HuH-7 (cell line): ENCODE measurements at places on chromosomes 2 and 18.
A peak's percentile ranks its signal among the peaks of the same experiment; 100 is the strongest.

- DNase-seq, result no peak
These were observed 97.9 kb downstream of the PIEZO2 start for GRCh38 chr18:11051462-11051861.

DNA sequence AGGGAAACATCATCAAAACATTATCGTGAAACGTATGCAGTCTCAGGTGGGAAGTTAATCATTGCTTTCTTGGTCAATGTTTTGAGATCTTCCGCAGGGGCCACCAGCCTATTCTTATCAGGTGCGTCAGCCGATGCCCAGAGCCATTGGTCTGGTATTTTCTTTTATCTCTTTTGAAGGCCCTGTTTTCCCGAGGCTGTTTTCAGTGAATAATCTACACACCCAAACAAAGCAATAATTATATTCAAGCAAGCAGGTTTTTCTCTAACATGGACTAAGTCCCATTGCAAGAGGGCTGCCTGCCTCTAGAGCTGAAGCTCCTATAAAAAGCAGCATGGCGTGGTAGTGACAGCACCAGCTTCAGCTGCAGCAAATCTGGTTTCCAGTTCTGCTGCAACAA, 430.0 kb upstream of the ID2 start:
- DNase-seq, result no peak

DNA sequence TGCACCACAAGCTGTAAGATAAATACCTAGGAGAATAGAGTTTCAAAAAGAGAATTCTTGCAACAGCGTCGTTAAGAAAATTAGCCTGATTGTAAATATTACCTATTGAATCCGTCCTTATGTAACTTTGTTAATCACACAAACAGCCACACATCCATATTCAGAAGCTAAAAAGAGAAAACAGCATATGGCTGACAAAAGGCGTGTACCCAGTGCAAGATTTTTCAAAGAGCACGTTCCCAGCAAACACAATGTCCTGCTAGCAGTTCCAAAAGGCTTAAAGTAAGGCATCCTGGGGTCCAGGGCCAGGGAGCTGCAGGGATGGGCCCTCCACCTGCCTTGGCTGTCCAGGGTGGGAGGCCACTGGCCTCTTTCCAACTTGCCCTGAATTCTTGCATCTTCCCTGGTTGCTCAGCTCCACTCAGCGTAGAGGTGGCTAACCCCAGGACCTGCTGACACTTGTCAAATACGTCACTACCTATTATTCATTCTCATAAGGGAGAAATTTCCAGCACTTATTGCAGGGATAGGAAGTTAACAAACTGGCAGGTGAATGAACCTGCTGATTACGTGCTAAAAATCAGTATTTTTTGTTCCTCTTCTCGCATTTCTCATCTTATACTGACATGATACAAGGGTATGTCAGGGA, 102.1 kb upstream of the NEDD4L start:
- no peak for DNase-seq

DNA sequence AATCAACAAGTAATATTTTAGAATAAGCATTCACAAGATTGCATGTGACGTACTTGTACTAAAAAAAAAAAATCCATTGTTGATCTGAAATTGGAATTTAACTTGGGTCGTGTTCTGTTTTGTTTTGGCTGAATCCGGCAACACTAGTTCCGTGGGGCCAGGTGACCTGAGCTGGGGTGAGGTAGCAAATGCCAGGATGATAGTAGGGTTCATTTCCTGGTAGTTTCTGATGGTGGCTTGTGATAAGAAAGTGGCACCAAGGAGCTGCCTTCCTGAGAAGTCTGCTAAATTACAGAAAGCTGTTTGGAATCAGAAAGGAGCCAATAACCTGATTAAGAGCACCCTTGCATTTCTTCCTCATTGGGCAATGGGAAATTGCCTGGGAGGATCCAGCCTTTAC, 126.4 kb upstream of the DLX2 start:
- no peak for DNase-seq

DNA sequence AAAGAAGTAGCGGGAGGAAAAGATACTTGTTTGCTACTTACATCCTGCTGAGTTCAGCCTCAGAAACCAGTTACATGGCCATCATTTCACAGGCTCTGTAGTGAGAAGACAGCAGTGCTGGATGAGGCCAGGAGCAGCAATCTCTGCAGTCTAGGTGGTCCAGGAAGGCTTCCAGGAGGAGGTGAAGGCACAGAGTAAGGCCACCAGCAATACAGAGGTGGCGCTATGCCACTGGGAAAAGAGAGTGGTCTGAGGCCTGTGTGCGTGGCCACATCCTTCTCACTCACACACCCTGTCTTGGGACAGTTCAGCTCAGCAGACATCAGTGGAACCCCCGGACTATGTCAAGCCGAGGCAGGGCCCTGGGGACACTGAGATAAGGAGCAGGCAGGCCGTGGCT, 162.7 kb downstream of the KLHL29 start:
- DNase-seq, result no peak

DNA sequence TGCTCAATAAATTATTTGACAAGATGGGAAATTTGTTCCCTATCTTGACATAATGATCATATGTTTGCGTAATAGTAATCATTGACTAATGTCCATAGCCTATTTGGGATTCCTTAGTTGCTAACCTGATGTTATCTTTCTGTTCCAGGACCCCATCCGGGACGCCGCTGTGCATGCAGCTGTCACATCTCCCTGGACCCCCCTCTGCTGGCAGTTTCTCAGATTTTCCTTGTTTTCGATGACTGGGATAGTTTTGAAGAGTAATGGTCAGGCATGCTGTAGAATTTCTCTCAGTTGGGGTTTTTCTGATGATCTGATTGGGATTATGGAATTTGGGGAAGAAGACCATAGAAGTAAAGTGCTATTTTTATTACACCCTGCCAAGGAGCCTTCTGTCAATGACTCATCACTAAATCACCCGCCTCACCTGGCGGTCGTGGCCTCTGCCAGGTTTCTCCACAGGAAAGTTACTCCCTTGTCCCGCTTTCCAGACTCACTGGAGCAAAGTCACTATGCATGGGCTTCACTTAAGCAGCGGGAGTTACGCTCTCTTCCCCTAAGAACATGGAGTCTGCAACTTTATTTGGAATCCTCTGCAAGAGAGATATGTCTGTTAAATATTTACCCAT, 19.9 kb upstream of the TMEM18 start:
- DNase-seq, result no peak

GRCh38 chr18:59428018-59428417, 69.0 kb upstream of the LMAN1 start:
- DNase-seq, result no peak

DNA sequence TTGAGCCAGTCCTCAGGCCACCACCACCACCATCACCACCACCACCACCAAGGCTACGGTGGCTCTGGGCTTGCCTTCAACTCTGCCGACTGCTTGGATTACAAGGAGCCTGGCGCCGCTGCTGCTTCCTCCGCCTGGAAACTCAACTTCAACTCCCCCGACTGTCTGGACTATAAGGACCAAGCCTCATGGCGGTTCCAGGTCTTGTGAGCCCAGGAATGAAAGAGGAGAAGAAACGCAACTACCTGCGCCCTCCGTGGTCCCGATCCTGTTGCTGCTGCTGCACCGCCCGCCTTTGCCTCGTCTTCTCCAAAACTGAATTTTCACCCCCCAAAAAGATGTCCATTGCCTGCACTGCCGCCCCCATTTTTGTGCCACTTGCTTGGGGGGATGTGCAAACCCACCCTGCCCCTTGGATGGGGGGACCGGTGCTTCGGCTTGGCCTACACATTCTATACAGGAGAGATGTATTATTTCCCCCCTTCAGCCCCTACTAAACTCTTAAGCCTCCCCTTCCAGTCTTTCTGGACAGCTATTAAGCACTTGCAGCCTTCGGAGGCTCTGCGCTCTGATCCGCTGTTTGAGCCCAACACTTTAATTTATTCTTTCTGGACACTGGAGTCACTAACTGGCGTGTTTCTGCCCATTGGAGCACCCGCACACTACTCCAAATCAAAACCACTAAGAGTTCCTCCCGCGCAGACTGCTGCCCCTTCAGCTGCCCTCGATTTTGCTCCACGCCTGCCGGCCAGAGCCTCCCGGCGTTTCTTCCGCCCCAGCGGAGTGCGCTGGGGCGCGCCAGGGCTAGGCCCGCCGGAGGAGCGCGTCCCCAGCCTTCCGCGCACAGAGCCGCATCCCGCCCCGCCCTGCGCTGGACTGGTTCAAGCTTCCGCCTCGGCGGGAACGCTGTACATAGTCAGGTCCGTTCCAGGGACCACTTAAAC, 5.7 kb downstream of the OTX1 start:
- DNase-seq, result no peak

DNA sequence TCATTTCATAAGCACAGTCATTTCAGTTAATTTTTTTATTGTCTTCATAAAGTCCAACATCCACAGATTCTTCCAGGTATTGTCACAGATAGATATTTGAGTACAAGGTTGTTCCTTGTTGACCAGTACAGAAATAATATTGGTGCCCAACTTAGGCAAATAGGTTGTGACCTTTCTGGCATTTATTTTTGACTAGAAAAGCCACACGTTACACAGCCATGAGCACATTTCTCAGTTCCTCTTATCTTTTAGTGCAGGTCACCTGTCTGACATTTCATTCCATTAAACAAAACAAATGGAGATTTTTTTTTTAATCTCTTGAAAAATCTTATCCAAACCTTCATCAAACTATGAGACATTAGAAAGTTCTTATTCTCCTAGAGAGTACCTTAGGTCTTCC, 428.8 kb downstream of the ZNF521 start:
- DNase-seq, result no peak

DNA sequence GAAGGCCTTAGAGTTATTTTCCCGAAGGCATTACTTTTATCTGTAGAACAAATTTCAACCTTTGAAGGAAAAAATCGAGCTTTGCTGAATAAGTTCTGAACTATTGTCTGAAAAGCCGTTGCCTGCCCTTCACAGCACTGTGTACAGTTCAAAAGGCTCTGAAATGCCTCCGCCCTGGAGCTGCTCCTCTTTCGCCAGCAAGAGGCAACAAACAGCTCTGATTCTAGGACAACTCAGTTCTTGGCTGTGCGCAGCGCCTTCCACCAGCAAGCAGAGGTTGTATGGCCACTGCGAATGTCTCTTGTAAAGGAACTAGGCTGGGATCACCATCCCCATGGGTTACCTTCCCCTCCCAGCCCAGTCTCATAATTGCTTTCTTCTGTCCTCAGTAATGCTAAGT, 308.5 kb downstream of the GBX2 start:
- no peak for DNase-seq

- DNase-seq, result no peak
These were observed 124.2 kb upstream of the SIX3 start for GRCh38 chr2:44817256-44817655.

DNA sequence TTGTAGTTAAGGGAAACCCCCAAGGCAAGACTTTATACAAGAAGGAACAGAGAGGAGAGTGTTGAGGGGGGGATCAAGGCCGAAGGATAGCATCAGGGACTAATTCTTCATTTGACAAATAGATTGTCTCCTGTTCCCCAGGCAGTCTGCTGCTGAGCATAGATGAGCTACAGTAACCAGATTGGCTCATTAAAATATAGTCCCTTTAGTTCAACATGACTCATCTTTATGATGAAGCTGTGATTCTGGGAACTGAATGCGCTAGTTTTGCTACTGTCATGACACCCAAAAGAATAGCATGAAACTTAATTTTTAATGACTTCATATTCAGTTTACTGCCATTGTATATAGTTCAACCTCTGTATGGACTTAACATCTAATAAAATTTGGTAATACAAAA, 35.5 kb downstream of the TMEFF2 start:
- DNase-seq, result no peak

- DNase-seq, result peak; percentile 52
These were observed 191.0 kb downstream of the NEDD4L start for GRCh38 chr18:58235001-58235436.

GRCh38 chr18:75211953-75212750, 1.6 kb downstream of the TSHZ1 start:
- peak; percentile 22 for DNase-seq

DNA sequence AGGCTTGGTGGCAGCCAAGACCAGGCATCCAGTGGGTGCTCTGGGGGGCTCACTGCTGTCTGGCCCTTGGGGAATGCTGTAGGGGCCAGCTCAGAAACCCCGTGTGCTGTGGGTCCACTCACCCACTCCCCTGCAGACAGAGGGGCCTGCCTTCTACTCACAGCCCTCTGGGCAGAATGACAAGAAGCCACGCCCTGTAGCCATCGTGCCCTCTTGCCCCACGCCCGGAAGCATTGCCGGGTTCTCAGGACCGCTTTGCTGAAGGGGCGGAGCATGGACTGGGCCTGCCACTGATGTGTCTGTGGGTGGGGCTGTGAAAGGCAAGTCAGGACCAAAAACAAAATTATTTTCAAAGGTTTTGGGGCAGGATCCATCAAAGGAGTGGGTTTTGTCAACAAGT, 27.8 kb downstream of the GLI2 start:
- DNase-seq, result no peak

DNA sequence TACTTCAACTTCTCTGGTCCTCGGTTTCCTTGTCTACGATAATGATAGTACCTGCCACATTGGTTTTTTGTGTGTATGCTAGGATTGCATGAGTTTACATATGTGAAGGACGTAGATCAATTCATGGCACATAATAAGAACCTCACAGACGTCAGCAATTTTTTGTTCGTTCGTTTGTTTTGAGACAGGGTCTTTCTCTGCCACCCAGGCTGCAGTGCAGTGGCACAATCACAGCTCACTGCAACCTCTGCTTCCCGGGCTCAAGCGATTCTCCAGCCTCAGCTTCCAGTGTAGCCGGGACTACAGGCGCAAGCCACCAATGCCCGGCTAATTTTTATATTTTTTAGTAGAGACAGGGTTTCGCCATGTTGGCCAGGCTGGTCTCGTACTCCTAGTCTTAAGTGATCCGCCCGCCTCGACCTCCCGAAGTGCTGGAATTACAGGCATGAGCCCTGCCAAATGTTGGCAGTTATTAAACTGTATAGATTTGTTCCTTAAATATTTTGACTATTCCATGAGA, 756 bp upstream of the SLC35F5 start:
- DNase-seq, result no peak

DNA sequence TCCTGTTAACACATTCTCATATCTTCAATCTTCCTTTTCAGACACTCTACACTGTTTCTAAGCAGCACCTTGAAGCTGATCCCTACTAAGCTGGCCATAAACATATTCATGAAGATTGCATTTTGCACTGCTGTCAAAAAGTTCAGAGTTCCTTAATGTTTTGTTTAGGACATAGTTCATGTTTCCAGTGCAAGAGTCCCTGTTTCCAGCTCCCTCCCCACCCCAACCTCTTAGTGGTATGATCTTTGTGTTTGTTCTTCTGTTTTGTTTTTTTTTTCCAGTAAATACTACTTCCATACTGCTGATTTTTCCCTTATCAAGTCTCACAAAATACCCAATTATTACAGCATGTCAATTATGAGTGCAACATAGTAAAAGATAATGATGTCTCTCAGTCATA, 4.1 kb upstream of the SLC40A1 start:
- DNase-seq, result no peak

DNA sequence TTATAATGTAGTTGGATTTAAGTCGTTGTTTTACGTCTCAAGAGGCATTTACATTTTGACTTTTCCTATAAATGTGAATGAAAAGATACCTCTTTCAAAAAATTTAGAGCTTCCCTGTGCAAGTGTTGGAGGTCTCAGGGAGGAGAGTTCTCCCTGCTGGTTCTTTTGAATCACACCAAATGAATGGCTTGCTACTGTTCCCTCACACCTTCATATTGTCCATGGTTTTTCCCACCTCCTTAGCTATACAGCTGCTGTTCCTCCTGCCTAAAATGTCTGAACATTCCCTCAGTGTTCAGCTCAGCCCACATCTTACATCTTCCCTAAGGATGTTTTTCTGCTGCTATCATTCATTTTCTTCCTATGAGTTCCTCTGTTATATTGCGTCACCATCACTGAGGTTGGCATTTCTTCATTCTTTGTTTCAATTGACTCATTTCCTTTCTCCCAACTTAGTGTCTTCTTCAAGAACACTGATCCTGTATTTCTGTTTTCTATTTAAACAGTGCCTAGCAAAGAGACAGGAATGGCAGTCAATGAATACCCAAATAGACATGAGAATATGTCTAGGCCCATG, 46.0 kb downstream of the COX7A2L start:
- DNase-seq, result no peak
